ENCODE measurements at places on chromosomes 4 and X.

DNA sequence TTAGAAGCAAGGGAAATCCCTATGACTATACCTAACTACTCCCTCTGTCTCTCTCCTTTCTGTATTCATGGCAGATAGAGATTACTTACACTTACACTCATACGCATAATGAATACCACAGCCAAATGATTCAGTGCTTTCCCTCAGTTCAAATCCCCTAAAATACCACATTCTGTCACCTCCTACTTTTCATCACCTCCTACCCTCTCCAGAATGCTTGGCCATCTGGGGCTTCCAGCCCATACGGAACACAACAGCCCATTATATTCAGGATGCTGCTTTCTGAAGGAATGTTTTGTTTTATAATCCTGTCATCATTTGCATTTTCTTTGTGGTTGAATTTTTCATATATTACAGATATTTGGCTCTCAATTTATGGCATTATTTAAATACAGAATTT is 361.6 kb downstream of the GRIA2 start:
- DNase-seq, result no peak

- peak; percentile 99 for DNase-seq
Measured at GRCh38 chr4:13920901-13921300, 293.4 kb upstream of the BOD1L1 start.

GRCh38 chr4:180926277-180926676 is 1316.9 kb upstream of the TENM3 start:
- DNase-seq, result no peak

GRCh38 chr4:169582203-169582602 is 30.2 kb downstream of the NEK1 start:
- DNase-seq, result no peak

- no peak for DNase-seq
Measured at GRCh38 chrX:121179972-121180371, 132.6 kb downstream of the GLUD2 start.

DNA sequence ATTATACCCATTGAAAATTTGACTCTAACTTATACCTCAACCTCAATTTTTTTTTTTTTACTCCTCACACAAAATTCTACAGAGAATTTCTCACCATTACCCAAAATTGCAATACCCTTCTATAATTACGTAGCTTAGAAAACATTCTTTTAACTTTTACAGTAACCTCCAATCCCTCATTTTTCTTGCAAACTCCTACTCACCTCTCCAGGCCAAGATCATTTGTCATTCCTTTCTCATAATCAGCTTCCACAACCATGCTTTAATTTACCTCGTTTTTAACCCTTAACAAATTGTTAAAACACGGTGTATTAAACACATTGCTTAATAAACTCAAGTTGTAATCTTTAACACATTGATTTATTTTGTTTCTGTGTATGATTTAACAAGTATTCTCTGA is 289.7 kb upstream of the TRAM1L1 start:
- no peak for DNase-seq
